NCI-H2029 treated with DMSO at 0.1 percent for 48 hours (cell line): ENCODE measurements at places on chromosomes 5 and 9.

DNA sequence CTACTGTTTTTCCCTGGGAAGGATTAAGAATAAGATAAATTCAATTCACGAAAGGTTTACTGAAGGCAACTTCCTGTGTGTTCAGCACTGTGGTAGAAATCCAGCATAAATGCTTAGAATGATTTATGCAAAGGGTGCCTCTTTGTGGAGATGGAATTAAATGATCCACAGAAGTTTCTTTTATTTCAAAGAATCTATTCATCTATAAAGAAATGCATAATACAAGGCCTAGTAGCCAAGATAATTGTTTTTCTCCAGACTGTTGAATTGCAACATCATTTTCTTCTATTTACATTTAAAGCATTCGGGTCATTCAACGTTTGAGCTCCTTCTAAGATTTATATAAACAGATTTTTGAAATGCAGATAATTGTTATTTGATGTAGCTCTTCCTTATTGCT lies 138.8 kb upstream of the NFIL3 start:
- no peak for DNase-seq

- DNase-seq, result no peak
Measured at GRCh38 chr9:95004411-95005277, 278.1 kb downstream of the AOPEP start.

- DNase-seq, result no peak
Measured at GRCh38 chr5:14730466-14730865, 65.9 kb downstream of the OTULIN start.

DNA sequence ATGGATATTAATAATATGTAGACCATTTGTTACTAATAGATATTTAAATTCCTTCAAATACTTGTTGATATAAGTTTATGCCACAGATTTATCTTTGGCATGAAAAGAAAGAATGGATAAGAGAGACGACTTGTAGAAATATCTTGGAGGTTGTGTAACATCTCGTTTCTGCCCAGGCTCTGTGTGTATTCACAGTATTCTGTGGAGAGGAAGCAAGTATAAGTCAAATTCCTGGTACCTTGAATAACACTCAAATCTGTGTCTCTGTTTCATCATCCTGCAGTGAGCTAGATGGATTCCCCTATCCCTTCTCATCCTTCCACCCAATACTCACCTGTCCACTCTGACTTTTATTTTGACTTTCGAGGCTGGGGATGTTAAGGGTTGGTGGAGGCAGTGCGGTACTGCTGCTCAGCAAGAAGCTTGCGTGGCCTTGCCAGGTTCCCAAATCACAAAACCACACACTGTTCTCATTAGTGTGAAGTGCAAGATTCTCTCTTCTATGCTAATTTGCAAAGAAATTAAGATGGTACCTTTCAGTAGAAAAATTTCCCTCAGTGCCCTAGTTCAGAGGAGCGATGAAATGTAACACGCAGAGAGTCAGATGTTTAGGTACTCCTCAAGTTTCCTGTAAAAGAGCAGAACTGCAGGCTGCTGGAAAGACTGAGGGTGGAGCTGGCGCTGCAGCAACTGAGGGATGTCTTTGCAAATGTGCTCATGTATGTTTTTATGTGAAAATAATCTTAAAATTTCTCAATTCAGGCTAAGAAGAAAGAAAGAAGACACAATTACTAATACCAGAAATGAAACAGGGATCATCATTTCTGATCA lies 42.6 kb upstream of the ANKRD18A start:
- DNase-seq, result no peak

GRCh38 chr9:116497095-116497890 lies 189.8 kb upstream of the TRIM32 start:
- no peak for DNase-seq

DNA sequence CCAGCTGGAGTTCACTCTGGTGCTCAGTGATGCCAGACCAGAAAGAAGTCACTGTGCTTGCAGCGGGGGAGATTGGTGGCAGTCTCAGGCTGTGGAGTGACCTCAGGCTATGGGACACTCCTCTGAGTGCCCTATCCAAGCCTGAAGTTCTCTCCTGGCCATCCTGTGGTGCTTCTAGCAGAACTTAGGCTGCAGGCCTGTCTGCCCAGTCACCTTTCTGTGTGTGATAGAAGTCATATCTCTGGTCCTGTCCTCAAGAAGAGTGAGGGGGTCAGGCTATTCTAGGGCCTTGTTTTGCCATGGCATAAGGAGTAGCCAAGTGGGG lies 9.3 kb downstream of the PDLIM4 start:
- no peak for DNase-seq

- no peak for DNase-seq
Measured at GRCh38 chr5:3104429-3105060, 353.1 kb upstream of the IRX2 start.
